ENCODE measurements at places on chromosomes 12 and 14.

- no peak for DNase-seq
These were observed 183.9 kb downstream of the PIWIL1 start for GRCh38 chr12:130521375-130522124.

DNA sequence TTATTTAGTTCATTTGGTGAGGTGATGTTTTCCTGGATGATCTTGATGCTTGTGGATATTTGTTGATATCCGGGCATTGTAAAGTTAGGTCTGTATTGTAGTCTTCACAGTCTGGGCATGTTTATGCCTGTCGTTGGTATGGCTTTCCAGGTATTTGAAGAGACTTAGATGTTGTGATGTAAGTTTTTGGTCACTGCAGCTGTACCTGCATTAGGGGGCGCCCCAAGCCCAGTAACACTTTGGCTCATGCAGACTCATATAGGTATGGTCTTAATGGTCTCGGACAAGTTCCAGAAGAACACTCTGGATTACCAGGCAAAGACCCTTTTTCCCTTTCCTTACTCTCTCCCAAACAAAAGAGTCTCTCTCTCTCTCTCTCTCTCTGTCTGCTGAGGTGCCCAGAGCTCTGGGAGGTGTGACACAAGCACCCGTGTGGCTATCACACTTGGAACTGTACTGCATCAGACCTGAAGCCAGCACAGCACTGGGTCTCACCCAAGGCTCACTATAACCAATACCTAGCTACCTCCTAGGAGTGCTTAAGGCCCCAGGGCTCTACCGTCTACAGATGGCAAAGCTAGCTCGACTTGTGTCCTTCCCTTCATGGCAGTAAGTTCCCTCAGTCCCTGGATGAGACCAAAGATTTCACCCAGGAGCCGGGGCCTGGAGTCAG is 425.8 kb upstream of the ATXN7L3B start:
- peak; percentile 33 for DNase-seq

DNA sequence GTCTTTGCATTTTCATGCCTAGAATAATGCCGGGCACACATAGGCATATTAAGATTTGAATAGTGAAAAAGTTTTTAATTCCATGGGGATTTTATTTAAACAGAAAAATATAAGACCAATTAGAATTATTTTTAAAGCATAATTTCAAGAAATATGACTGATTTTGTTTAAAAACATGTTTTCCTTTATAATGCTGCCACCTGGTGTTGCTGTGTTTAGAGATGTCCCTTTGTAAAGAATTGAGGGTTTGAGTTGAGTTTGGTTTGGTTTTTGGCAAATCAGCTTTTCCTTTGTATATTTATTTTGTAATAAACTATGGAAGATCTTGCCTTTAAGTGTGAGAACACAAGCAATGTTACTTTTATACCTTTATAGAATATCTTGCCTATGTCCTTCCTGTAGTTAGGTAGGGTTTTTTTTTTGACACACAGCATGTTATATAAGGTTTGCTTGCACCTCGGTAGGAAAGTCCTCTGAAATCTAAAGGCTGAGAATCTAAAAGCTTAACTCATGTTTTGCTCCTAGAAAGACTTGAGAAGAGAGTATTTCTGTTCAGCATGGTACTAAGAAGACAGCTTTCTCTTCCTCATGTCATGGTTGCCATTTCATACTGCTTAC is 31.4 kb upstream of the SNAPC1 start:
- DNase-seq = no peak

DNA sequence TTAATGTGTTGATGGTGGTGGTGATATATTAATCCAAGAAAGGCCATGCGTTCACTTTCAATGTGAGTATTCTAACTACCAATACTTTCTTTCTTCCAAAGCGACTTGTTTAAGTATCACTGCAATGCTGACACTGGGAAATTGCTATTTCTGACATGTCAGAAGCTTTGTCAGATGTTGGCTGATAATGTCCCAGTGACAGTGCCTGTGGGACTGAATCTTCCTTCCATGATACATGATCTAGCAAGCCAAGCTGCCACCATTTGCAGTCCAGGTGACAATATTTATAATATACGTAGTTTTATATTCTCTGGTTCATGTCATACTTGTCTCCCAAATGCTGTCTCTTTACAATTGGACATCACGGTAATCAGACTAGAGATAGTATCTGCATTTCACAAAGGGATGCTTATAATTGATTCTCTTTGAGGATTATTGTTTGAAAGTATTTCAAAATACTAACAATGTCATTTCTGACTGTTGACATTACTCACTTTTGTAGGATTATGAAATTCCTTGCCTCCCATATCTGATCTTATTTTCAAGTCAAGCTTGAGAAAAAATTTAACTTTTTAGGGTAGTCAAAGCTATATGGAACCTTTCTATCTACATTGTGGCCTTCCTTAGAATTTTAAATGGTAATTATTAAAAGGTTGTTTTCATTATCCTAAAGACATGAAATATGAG is 57.3 kb downstream of the KNTC1 start:
- DNase-seq = no peak

GRCh38 chr14:56474419-56475022 is 105.1 kb upstream of the TMEM260 start:
- DNase-seq = no peak

GRCh38 chr14:23421594-23421993 is 13.5 kb upstream of the MYH6 start:
- no peak for DNase-seq

DNA sequence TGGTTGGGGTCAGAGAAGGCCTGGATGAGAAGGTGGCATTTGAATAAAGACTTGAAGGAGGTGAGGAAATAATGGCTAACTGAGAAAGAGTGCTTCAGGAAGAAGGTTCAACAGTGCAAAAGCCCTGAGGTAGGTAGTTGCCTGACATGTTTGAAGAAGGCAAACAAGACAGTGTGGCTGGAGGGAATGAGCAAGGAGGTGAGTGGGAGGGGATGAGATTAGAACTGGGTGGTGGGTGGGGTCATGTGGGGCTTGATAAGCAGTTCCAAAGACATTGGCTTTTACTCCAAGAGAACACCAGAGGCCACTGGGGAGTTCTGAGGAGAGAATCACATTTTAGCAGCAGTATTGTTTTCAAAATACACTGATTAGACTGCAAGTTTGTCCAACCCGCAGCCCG is 50.5 kb downstream of the HSPB8 start:
- no peak for DNase-seq

DNA sequence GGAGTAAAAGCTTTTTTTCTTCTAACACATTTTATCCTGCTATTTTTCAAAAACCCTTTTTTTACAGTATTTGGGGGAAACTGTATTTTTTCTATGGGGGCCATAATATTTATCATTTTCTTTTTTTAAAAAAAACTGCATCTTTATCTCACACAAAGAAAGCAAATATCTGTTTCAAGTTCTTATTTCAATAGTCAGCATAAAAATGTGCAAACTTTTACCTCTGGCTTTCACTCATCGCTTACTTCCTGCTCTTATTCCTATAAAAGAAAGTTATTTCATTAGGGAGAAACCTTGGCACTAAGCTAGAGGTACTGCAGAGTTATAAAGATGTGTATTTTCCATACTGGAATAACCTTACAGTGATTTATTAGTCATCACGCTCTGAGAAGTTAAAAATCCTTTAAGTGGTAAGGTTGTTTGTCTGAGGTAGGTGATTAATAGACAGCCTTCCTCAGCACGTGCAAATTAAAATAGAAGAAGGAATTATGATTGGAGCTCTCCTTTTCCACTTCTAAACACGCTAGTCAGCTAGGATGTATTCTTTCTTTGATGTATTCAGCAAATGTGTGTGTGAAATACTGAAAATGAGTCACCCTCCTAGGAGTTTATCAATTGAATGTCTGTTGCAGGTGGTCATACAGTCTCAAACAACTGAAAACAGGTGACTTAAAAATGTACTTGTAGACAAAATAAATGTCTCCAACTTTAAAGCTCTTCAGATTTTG is 461.0 kb downstream of the GXYLT1 start:
- no peak for DNase-seq

- no peak for DNase-seq
These were observed 86.9 kb upstream of the TTC7B start for GRCh38 chr14:90903101-90903500.

GRCh38 chr12:93127582-93128331 is 198.7 kb upstream of the EEA1 start:
- peak; percentile 86 for DNase-seq

GRCh38 chr12:19895246-19896020 is 456.1 kb downstream of the AEBP2 start:
- no peak for DNase-seq

DNA sequence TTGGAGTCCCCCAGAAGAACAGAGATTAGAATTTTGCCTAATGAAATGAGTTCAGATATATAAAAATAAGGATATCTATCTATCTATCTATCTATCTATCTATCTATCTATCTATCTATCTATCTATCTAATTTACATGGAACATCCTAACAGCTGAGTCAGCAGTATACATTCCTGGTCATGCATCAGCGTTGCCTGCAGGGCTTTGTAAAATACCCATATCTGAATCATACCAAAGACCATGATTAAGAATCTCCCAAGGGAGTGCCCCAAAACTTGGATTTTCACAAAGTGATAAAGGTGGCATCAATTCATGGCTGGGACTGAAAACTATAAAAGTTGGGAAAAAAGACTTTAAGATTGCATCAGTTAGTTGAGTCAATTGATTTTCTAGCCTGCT is 32.7 kb upstream of the SYT10 start:
- DNase-seq = no peak

DNA sequence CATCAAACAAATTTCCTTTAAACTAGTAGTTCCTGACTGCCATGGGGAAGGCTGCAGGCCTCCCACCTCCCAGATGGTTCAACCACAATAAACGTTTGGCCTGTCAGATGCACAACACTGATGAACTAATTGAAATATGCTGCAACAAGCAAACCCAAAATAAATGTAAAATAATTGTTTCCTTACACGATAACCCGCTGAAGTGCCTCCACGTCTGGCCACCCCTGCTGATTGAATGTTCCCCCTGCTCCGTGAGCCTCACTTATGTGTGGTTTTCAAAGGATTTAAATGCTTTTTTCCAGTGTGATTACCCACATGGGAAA is 8.4 kb downstream of the PITPNM2 start:
- no peak for DNase-seq

- DNase-seq = no peak
These were observed 183.1 kb downstream of the EMP1 start for GRCh38 chr12:13379531-13380188.

DNA sequence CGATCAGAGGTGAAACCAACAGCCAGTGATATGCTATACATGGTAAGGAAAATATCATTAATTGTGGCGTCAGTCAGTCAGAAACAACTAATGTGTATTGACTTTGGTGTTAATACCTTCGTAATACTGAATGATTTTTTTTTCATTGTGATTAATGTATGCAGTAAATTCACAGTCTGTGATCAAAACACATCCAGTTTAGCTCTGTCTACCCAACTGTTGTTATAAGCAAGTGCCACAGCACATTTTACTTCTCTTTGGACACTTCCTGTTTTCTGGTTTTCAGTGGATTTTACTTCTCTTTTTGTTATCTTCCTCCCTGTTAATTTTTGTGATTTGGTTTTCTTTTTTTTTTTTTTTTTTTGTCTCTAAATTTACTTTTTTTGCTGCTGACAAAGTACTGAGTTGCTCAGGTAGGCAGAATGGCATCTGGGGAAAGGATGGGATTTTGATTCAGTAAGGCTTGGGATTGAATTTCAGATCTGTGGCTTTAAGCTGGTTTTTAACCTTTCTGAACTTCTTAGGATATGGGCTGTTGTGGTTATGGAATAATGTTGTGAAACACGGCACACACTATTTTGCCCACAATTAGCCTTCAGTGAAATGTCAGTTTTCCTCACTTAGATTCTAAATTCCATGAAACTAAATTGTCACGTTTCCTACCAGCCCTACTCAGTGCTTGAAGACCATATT is 604 bp downstream of the GLIPR1 start:
- no peak for DNase-seq

DNA sequence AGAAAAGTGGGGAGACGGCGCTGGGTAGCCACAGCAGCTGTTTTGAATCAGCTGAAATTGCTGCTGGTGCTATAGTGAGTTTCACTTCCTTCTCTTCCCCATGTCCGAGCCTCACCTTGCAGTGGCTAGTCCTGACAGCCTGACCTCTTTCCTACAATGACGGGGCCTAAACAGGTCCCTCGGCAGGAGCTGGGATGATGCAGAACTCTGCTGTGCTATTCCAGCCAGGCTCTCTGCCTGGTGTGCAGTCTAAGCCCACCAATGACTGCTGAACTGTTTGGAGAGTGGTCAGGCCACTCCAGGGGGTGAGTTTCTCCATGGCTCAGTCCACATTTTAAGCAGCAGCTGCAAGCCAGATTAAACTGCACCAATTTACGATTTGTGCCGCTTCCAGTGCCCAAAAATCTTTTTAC is 207.3 kb downstream of the TTC7B start:
- no peak for DNase-seq

DNA sequence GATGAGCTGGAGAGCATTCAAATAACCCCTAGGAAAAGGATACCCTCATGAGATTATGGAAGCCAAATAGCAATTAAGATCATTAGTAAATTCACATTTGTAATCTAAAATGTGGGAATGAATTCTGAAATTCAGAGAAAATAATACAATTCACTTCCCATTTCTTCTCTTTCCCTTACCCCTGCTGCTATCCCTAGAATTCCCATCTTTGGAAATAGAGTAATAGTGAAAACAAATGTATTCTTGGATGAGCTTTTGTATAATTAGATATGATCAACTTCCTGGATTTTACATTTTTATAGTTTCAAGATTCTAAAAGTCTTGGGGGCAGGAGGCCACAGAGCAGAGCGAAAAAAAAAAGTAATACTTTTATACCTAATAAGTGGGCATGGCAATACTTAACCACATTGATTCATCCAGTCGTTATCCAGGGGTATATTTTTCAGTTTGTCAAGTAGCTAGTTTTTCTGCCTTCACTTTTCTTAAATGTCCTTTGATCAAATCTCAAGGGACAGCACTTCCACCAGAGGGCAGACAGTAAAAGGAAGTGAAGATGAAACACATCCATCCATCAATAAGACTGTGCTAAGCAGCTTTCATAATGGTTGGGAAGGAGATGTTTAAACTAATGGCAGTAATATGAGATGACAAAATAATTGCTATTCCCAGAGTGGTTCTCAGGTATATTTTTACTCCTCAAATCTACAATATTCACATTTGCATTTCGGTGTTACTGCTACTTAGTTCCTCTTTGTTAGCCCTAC is 401.3 kb downstream of the DIO2 start:
- DNase-seq = no peak

GRCh38 chr12:50061171-50061570 is 3.8 kb downstream of the ASIC1 start:
- no peak for DNase-seq

DNA sequence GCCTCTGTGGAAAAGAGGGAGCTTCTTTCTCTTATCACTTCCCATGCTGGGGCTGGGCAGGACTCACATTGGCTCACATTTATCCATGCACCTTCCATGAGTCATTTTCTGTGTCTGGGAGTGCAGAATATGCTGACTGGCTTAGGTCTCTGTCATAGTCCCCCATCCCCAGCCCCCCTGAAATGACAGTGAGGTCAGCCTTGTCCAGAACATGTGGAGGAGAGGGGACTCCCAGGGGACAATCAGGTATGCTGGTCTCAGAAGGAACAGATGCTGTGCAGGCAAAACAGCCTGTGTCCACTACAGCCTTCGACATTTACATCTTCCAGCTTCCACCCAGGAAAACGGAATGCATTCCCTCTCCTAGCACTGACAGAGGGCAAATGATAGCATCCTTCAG is 35.0 kb downstream of the ADGRD1 start:
- no peak for DNase-seq

Measured in left ventricle myocardium superior (tissue), 1 donor.